Stimulated activated CD4-positive, alpha-beta T cell treated with anti-CD3 and anti-CD28 coated beads, Interleukin-12 subunit alpha, Interleukin-12 subunit beta, amount 100 ng/mL, for 24 hours (primary cell): ENCODE measurements at places on chromosomes 4 and X.

DNA sequence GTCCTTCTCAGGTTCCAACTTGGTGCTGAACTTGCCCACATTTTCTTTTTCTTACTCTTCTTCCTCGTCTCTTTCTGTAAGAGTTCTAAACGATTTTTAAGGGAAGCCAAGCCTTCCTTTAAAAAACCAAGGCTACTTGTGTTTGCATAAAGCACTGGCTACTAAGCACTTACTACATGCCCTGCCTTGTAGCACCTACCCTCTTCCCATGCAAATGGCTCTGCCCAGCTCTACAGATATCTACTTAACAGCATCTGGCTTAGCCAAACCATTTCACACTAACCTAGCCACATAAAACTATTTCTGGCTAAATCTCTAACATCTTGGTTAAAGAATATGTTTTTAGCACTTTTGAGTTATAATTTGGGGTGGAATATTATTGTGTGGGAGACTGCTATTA lies 26.9 kb upstream of the ARMCX2 start:
- no peak for DNase-seq

DNA sequence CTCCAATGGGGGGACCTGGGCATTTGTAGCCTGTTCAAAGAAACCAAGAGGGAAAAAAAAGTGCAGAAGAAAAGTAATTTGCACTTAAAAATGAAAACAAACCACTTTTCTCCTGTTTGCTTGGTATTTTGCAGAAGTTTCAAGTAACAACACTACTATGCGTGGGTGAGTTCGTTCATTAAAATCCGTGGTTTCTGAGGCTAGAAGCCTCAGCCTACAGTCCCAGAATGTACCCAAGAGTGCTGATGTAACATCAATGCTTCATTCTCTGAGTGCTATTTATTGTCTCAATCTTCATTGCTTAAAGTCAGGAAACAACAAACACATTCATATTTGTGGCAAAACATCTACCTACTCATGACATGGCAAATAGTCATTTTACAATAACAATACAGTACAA lies 29.2 kb downstream of the LGI2 start:
- no peak for DNase-seq

- no peak for DNase-seq
These were observed 723 bp downstream of the WDFY3 start for GRCh38 chr4:84965553-84966381.

- DNase-seq: no peak
These were observed 201.2 kb downstream of the CHIC2 start for GRCh38 chr4:53863158-53863557.

DNA sequence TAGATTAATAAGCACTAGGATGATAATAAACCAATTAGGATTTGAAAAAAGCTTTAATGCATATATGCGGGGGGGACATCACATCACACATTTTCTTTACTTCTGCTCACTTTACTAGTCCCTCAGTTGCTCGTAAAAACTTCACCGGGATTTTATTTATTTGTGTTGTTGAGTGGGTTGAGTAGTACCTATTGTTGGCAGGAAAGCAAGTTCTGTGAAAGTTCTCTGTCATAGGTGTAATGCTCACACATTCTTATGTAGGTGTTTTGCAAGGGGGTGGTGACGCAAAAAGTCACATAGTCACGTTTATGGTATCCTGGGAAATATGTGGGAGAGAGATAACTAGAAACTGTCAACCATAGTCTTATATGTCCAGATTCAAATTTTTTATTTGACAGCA lies 65.3 kb downstream of the PDLIM5 start:
- DNase-seq: no peak

GRCh38 chr4:174248407-174248806 lies 35.1 kb downstream of the FBXO8 start:
- no peak for DNase-seq

DNA sequence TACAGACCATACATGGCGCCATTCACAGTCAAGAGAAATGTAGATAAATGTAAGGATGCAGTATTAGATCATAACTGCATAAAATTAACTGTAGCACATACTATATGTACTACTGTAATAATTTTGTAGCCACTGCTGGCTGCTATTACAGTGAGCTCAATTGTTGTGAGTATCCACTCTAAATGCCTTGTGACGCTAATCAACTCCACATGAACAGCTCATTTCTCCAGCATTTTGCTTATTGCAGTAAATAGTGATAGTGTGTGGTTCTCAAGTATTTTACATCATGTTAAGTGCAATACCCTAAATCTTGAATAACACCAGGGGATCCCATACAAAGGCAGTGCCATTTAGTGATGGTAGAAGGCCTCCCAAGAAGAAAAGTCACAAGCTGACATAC lies 21.2 kb downstream of the FGFBP1 start:
- no peak for DNase-seq

- DNase-seq: no peak
These were observed 3.1 kb upstream of the SOX3 start for GRCh38 chrX:140507982-140508305.

GRCh38 chr4:81470456-81471297 lies 1.0 kb downstream of the RASGEF1B start:
- peak; percentile 14 for DNase-seq

- DNase-seq: no peak
These were observed 74.2 kb downstream of the CLDN34 start for GRCh38 chrX:10041383-10041782.

GRCh38 chr4:80423553-80424224 lies 88.2 kb downstream of the CFAP299 start:
- DNase-seq: no peak
